ENCODE measurements at places on chromosomes 6 and 20. TPM values are rescaled to one million over a fixed set of nuclear protein-coding genes. Genes with fewer than 3 reads are reported as not detected.

DNA sequence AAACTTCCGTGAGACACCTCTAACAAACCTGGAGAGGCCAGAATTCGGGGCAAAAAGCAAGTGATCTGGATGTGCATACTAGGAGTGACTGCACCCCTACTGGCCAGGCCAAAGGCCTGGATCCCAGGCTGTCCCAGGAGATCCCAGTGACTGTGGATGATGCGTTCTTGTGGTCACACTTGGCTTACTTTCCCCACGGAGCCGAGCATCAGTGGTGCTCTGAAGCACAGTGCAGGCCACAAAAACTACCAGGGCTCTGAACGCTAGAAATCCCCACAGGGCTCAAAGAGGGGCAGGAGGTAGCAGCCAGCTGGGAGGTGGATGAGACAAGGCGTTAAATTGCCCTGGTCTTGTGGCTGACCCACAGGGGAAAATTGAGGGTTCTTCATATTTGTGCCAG, 7.1 kb downstream of the TRIM26 start:
- H3K36me3 ChIP-seq = no peaks in the 10 kb centered on the region
- no peaks in the 10 kb centered on the region for H3K27me3 ChIP-seq
- H3K4me3 ChIP-seq = no peak overlapping the region
- H3K27ac ChIP-seq = no peak overlapping the region

The TRIM10 gene
- not detected for total RNA-seq

- no peaks in the 10 kb centered on the region for H3K27me3 ChIP-seq
- no peak overlapping the region for H3K4me3 ChIP-seq
- no peak for DNase-seq
These were observed 8.1 kb upstream of the ATXN1 start for GRCh38 chr6:16769131-16769985.

DNA sequence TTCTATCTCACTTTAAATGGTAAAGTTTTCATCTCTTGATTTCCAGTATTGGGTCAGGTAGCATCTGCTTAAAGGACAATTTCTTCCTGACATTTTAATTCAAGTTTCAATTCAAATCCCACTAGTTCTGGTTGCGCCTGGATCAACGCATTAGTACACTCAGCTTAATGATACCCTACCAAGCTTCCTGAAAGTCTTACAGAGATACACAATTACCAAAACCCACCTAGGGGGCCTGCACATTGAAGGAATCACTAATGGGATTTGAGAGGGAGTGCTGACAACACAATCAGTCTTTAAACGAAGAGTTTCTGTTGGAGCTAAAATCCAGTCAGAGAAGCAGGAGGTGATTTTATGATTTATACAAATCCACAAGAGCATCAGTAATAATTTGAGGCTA, 293.0 kb downstream of the PHF3 start:
- no peak for DNase-seq
- H3K27me3 ChIP-seq = no peaks in the 10 kb centered on the region
- H3K27ac ChIP-seq = no peak overlapping the region
- no peak overlapping the region for H3K4me3 ChIP-seq

The TAGAP gene
- total RNA-seq = 9.8 TPM
